Naive B cell (primary cell): ENCODE measurements at places on chromosomes 5 and 9. TPM values are rescaled to one million over a fixed set of nuclear protein-coding genes. Genes with fewer than 3 reads are reported as not detected.

PCDHGA6 gene
- not detected for polyA plus RNA-seq

DRD1 gene
- not detected for polyA plus RNA-seq

SARDH gene
- polyA plus RNA-seq, result not detected

- no peaks in the 10 kb centered on the region for H3K4me1 ChIP-seq
- H3K27ac ChIP-seq, result no peak overlapping the region
Observed at GRCh38 chr5:168969326-168969886, 331.5 kb downstream of the SLIT3 start.

GRCh38 chr9:94624629-94625028, 14.7 kb downstream of the FBP1 start:
- no peaks in the 10 kb centered on the region for H3K36me3 ChIP-seq
- DNase-seq, result no peak
- H3K27me3 ChIP-seq, result peaks cover 4% of the 10 kb centered on the region
- H3K27ac ChIP-seq, result no peak overlapping the region

DNA sequence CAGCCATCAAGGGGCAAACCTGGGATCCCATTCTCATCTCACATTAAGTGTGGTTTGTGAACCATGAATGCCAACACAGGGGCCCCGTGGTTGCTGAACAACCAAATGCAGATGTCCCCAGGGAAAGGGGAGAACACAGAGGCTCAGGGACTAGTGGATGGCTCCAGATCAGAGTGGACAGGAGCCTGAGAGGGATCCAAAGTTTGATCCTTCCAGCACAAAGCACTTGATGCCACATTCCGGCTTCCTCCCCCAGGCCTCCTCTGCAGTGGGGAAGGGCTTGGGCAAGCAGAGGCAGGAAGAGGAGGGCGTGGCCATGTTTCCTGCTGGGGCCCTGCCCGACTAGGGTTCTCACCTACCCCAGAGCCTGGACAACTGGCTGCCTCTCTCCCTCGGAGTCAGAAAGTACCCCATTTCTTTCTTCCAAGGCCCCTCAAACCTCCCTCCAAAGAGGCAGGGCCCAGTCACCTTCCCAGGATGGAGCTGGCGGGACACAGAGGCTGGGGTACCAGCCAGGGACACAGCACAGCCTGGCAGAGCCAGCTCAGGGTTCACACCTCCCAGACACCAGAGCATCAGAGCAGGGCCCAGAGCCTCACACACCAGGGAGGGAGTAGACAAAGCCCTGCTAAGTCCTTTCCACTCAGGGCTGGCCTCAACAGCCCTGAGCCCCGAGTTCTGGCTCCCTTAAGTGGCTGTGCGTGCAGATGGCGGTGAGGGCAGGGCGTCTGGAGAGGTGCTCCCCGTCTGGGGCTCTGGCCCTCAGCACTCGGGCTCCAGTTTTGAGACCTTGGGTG, 4.3 kb upstream of the RNF44 start:
- DNase-seq, result peak; percentile 64
- H3K27ac ChIP-seq, result peak overlapping the region; percentile 96
- H3K36me3 ChIP-seq, result no peaks in the 10 kb centered on the region
- no peaks in the 10 kb centered on the region for H3K27me3 ChIP-seq

- no peak overlapping the region for H3K27ac ChIP-seq
- H3K27me3 ChIP-seq, result no peaks in the 10 kb centered on the region
- no peaks in the 10 kb centered on the region for H3K4me1 ChIP-seq
- H3K36me3 ChIP-seq, result no peaks in the 10 kb centered on the region
Observed at GRCh38 chr9:23638011-23638410, 188.0 kb downstream of the ELAVL2 start.

GRCh38 chr5:69006030-69006429, 87.8 kb upstream of the SLC30A5 start:
- no peak overlapping the region for H3K4me3 ChIP-seq
- no peaks in the 10 kb centered on the region for H3K36me3 ChIP-seq
- no peaks in the 10 kb centered on the region for H3K4me1 ChIP-seq
- no peak overlapping the region for H3K27ac ChIP-seq
- DNase-seq, result no peak

LRRC26 gene
- not detected for polyA plus RNA-seq

WDR31 gene
- polyA plus RNA-seq, result 0.09 TPM

- DNase-seq, result no peak
- no peak overlapping the region for H3K27ac ChIP-seq
- H3K4me3 ChIP-seq, result no peak overlapping the region
Observed at GRCh38 chr9:34576597-34577399, 12.7 kb downstream of the CNTFR start.

GRCh38 chr5:66810848-66811261, 214.7 kb downstream of the MAST4 start:
- peaks cover 5% of the 10 kb centered on the region for H3K4me1 ChIP-seq
- H3K27ac ChIP-seq, result peak overlapping the region; percentile 28
- no peak overlapping the region for H3K4me3 ChIP-seq
- no peaks in the 10 kb centered on the region for H3K36me3 ChIP-seq
- no peak for DNase-seq
- peaks cover 7% of the 10 kb centered on the region for H3K27me3 ChIP-seq

DNA sequence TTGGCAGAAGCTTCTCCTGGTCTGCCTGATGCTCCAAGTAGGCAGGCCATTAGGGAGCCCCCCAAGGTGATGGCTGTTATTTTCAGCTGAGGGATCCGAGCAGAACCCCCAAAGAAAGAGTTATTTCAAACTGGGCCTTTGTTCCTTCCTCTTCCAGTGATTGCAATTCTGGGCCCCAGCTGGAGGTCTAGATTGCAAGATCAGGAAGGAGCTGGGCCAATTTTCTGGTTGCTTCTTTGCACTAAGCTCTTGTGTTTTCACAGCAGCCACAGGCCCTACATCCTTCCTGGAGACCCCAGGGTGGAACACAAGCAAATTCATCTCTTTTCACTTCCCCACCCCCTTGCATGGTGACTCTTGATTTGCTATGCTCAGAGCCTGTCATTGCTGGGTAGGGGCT, 215.0 kb downstream of the SEMA6A start:
- DNase-seq, result no peak
- peaks cover 6% of the 10 kb centered on the region for H3K36me3 ChIP-seq
- peaks cover 10% of the 10 kb centered on the region for H3K4me1 ChIP-seq
- H3K4me3 ChIP-seq, result no peak overlapping the region

FUBP3 gene
- 29.3 TPM for polyA plus RNA-seq

DMRT3 gene
- polyA plus RNA-seq, result not detected

DNA sequence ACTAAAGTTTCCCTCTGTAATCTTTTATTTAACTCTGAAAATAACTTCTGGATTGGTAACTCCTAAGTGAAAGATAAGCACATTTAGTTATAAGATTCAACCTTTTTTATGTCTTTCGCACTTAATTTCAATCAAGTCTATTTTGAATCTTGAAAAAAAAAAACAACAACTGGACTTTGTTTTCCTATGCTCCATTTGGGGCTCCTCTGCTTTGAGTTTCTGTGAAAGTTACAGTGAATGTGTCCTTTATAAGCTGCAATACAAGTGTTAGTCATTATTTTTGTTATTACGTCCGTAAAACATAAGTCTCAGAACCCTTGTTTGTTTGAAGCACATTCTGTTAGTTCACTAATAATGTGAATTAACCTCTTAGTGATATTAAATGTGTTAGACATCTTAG, 276.8 kb downstream of the ADAMTS6 start:
- no peak overlapping the region for H3K4me3 ChIP-seq
- H3K27ac ChIP-seq, result no peak overlapping the region
- no peaks in the 10 kb centered on the region for H3K4me1 ChIP-seq
- no peaks in the 10 kb centered on the region for H3K36me3 ChIP-seq
- DNase-seq, result no peak

- no peak overlapping the region for H3K4me3 ChIP-seq
- peaks cover 8% of the 10 kb centered on the region for H3K36me3 ChIP-seq
- no peak overlapping the region for H3K27ac ChIP-seq
Observed at GRCh38 chr9:120916588-120916987, 10.0 kb downstream of the TRAF1 start.

DNA sequence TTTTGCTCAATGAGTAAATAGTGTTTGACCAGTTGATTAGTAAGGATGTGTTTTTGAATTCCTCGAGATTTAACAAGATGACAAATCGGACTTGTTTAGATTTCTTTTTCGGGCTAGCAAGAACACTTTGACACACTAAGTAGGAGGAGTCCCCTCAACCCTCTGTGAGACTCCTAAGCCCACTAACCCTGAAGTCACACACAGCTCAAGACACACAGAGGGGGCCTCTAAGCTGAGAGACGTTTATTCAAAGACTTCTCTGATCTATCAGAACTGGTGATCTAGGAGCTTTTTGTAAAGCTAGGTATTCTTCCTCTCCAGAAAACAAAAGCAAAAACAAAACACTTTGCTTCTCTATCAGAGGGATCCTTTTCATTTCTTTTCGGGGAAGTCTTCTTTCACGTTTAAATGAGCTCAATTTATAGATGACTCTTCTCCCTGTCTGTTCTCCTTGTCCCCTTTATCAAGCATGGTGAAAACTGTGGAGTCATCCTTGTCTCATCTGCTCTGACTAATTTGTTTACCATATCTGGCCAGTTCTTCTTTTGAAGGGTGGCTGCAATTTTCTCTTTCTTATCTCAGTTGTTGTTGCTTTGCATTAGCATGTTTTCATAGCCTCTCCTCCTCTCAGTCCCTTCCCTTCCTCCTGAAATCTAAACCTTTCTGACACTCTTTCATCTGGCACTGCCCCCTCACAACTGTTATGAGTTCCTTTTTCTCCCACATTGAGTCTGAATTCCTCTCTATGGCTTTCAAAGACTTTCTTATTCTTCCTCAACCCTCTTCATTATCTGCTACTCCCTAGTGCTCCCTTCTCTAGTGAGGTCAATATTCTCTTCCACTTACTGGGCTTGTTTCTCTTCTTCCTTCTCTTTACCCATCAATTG, 68.5 kb upstream of the RAI14 start:
- DNase-seq, result no peak
- H3K27me3 ChIP-seq, result peaks cover 7% of the 10 kb centered on the region
- no peak overlapping the region for H3K4me3 ChIP-seq
- H3K4me1 ChIP-seq, result no peaks in the 10 kb centered on the region
- H3K36me3 ChIP-seq, result no peaks in the 10 kb centered on the region

PRR7 gene
- 28.4 TPM for polyA plus RNA-seq

GRCh38 chr5:4093970-4094369, 498.3 kb downstream of the IRX1 start:
- no peaks in the 10 kb centered on the region for H3K27me3 ChIP-seq
- no peak overlapping the region for H3K27ac ChIP-seq
- no peak for DNase-seq

PAX5 gene
- 83.5 TPM for polyA plus RNA-seq

GRCh38 chr9:123527981-123528380, 172.0 kb downstream of the CRB2 start:
- peaks cover 25% of the 10 kb centered on the region for H3K36me3 ChIP-seq
- no peaks in the 10 kb centered on the region for H3K27me3 ChIP-seq
- no peak for DNase-seq
- H3K4me3 ChIP-seq, result no peak overlapping the region

GRCh38 chr9:114828303-114828650, 22.4 kb upstream of the TNFSF15 start:
- H3K36me3 ChIP-seq, result no peaks in the 10 kb centered on the region
- DNase-seq, result no peak
- H3K27ac ChIP-seq, result no peak overlapping the region
- H3K4me1 ChIP-seq, result peaks cover 3% of the 10 kb centered on the region
- H3K4me3 ChIP-seq, result no peak overlapping the region

DNA sequence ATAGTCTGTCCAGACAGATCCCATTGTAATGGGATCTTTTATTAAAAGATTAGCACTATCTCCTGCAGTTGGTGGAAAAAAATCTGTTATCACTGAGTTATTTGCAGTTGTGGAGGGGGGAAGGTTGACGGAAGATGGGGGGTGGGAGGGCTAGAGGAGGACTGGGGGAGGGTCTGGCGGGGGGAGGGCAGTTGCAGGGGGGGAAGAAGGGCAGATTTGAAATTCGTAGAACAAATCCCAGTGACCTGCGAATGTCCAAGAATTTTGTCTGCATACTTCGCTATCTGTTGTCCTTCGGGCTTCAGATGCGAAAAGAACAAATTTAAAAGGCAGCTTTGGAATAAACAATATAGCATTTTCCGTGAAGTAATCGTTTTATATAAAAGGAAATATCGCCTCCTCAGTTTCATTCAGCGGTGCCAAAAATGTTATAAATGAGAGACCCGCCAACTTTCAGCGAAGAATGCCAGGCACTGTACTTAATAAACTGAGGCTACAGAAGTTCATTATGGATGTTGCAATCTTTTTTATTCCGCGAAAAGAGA, 1.3 kb upstream of the FST start:
- H3K4me3 ChIP-seq, result peak overlapping the region; percentile 94
- no peak for DNase-seq
- H3K27ac ChIP-seq, result peak overlapping the region; percentile 75

DNA sequence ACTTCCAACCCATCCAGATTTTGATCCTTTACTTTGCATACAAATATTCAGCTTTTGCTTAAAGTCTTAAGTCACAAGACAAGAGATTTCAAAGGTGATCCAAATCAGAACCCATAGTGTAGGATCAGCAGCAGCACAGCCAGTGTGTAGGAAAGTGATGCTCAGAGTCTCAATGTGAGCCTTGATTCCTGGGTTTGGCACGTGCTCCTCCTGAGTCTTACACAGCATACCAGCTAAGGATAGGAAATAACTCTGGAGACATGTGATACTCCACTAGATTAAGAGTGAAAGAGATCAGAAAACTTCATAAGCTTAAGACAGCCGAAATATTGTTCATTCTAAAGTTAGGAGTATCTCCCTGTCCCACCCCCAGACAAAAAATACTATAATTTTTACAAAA, 344.9 kb downstream of the SEMA5A start:
- no peak overlapping the region for H3K27ac ChIP-seq
- peaks cover 9% of the 10 kb centered on the region for H3K4me1 ChIP-seq
- DNase-seq, result no peak
- H3K4me3 ChIP-seq, result no peak overlapping the region
- H3K36me3 ChIP-seq, result no peaks in the 10 kb centered on the region

DBH gene
- polyA plus RNA-seq, result not detected

FAT2 gene
- not detected for polyA plus RNA-seq

GRCh38 chr9:12667892-12668291, 25.3 kb upstream of the TYRP1 start:
- H3K27me3 ChIP-seq, result no peaks in the 10 kb centered on the region
- H3K4me1 ChIP-seq, result no peaks in the 10 kb centered on the region
- no peak overlapping the region for H3K4me3 ChIP-seq
- DNase-seq, result no peak
- no peak overlapping the region for H3K27ac ChIP-seq

DNA sequence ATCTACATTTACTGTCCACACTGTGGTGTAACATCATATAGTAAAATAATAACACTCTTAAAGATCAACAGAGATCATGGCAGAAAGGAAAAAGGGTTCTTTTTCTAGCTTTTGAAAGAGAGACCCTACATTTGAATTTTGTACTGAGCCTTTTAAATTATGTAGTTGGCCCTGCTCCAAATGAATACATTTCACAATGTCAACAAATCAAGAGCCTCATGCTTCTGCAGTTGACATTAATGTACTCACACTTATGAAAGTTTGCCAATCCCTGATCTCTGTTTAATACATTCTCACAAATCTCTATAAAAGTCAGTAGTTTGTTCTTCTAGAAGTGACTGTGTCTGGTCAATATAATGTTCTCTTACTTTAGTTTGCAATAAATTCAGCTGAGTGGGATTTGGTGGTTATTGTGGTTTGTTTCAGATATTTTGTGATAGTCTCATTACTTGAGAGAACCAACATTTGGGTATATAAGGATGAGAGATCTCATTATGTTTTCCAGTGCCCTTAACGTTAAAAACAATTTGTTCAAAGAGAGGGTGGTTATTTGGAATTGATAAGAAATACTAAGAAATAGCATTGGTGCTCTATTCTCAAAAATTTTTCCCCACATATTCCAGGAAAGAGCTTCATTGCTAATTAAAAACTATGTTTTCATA, 277.8 kb upstream of the FTMT start:
- H3K27me3 ChIP-seq, result no peaks in the 10 kb centered on the region
- no peaks in the 10 kb centered on the region for H3K36me3 ChIP-seq
- no peak overlapping the region for H3K27ac ChIP-seq
- DNase-seq, result no peak
- no peaks in the 10 kb centered on the region for H3K4me1 ChIP-seq
